CD4-positive, CD25-positive, alpha-beta regulatory T cell (primary cell): ENCODE measurements at places on chromosomes 5 and 9. TPM values are rescaled to one million over a fixed set of nuclear protein-coding genes. Genes with fewer than 3 reads are reported as not detected.

Gene SPINK6
- polyA plus RNA-seq: not detected

GRCh38 chr9:78014776-78015175 is 16.8 kb downstream of the GNAQ start:
- no peak overlapping the region for H3K4me3 ChIP-seq
- no peak for DNase-seq
- peaks cover 27% of the 10 kb centered on the region for H3K4me1 ChIP-seq

- H3K4me1 ChIP-seq: no peaks in the 10 kb centered on the region
- no peak overlapping the region for H3K4me3 ChIP-seq
- no peak for DNase-seq
- H3K27ac ChIP-seq: no peak overlapping the region
- H3K27me3 ChIP-seq: no peaks in the 10 kb centered on the region
Measured at GRCh38 chr5:137412136-137412535, 87.0 kb downstream of the SPOCK1 start.

GRCh38 chr5:72452515-72453245 is 54.5 kb downstream of the ZNF366 start:
- H3K4me3 ChIP-seq: no peak overlapping the region
- H3K27me3 ChIP-seq: no peaks in the 10 kb centered on the region
- H3K36me3 ChIP-seq: no peaks in the 10 kb centered on the region
- no peaks in the 10 kb centered on the region for H3K4me1 ChIP-seq

- no peaks in the 10 kb centered on the region for H3K4me1 ChIP-seq
- H3K27ac ChIP-seq: no peak overlapping the region
- H3K36me3 ChIP-seq: no peaks in the 10 kb centered on the region
Measured at GRCh38 chr9:94945197-94946144, 219.0 kb downstream of the AOPEP start.

DNA sequence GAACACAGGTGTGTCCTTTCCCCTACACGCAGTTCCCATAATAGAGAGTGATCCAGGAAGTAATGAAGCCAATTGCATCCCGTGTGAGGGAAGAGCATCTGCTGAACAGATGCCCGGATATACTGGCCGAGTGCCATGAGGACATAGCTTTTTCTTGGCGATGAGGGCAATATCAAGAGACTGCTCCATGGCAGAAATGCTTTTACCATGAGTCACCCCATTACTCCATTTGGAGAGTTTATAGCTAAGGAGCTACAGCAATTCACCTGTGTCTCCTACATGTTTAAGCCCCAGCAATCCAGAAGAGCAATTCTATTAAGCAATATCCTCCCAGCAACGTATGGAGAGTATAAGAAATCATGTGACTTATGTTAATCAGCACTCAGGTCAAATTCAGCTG is 222.0 kb upstream of the KLF4 start:
- H3K27ac ChIP-seq: no peak overlapping the region
- no peaks in the 10 kb centered on the region for H3K36me3 ChIP-seq
- H3K4me1 ChIP-seq: no peaks in the 10 kb centered on the region
- H3K27me3 ChIP-seq: no peaks in the 10 kb centered on the region
- no peak overlapping the region for H3K4me3 ChIP-seq
- no peak for DNase-seq

DNA sequence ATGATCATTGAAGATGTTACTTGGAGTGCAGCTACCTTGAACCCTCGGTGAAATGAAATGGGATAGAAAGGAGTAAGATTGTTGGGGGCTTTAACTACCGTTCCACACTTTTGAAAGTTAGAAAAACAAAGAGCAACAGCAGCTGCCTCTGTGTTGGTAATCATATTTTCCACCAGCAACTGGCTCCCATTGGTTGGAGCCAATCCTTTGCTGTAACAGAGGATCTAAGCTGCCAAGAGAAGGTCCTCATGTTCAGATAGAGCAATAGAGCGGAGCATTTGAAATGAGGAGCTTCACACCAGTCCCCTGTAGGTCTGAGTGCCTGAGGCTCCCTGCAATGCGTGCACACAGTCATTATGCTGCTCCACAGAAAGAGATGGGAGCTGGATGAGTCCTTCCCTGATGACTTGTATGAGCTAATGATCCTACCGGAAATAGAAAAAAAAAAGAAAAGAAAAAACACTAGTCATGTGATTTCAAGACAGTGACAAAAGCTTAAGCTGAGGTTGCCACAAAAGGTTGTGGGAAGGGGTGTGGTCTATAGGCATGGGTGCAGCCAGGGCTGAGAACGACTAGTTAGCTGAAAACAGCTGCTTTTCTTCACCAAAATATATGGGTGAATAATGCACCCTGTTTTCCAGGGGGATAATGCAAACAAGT is 300.7 kb downstream of the MLLT3 start:
- no peaks in the 10 kb centered on the region for H3K27me3 ChIP-seq
- H3K36me3 ChIP-seq: no peaks in the 10 kb centered on the region
- DNase-seq: peak; percentile 80
- H3K4me1 ChIP-seq: peaks cover 67% of the 10 kb centered on the region
- peak overlapping the region; percentile 46 for H3K4me3 ChIP-seq
